ENCODE measurements at places on chromosomes 1 and 21.

- DNase-seq, result no peak
Measured at GRCh38 chr1:59137276-59137615, 159.6 kb upstream of the FGGY start.

GRCh38 chr1:222547944-222548671 is at the start of gene HHIPL2:
TSS of gene HHIPL2 (minus strand) at chr1:222548104. CDS start at chr1:222548044, 60 bp downstream.
- DNase-seq, result no peak

DNA sequence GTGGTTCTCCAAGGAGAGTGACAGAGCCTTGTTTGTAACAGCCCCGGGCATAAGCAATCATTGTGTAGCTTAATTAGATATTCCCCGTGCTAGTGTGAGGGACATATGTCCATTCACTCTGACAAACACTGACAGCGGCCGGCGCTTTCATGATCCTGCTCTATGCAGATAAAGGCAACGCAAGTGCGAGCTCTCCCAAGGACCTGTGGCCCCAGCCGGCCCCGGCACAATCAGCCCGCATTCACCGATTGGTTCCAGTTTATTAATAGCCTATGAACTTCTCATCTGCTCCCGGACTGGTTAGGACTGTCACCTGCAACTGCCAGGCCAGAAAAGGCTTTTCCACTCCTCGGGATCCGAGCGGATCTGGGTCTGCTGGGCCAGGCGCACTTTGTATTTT is 18.0 kb upstream of the OLIG1 start:
- DNase-seq, result no peak

DNA sequence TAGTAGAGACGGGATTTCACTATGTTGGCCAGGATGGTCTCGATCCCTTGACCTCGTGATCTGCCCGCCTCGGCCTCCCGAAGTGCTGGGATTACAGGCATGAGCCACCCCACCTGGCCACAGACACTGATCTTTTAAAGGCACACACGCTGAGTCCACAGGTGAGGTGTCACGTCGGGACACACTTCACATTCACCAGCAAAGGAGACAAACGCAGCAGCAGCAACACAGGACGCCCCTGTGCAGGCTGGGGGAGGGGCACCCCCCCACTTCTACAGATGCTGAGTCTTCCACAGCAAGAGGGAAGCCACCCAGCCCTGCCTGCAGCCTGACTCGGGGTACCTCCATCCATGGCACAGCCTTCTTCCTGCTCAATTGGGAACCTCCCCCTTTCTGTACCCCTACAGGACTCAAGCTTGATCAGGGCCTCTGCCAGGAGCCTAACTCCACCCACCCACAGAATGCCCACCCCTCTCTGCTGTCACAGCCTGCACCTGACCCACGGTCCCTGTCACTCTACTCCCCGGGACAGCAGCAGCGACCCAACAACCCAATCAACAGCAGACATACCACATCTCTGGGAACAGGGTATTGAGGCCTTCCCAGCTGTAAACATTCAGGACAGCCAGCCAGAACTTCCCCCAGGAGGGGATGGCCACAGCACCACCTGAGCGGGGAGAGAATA is 9.5 kb downstream of the LSS start:
- no peak for DNase-seq

DNA sequence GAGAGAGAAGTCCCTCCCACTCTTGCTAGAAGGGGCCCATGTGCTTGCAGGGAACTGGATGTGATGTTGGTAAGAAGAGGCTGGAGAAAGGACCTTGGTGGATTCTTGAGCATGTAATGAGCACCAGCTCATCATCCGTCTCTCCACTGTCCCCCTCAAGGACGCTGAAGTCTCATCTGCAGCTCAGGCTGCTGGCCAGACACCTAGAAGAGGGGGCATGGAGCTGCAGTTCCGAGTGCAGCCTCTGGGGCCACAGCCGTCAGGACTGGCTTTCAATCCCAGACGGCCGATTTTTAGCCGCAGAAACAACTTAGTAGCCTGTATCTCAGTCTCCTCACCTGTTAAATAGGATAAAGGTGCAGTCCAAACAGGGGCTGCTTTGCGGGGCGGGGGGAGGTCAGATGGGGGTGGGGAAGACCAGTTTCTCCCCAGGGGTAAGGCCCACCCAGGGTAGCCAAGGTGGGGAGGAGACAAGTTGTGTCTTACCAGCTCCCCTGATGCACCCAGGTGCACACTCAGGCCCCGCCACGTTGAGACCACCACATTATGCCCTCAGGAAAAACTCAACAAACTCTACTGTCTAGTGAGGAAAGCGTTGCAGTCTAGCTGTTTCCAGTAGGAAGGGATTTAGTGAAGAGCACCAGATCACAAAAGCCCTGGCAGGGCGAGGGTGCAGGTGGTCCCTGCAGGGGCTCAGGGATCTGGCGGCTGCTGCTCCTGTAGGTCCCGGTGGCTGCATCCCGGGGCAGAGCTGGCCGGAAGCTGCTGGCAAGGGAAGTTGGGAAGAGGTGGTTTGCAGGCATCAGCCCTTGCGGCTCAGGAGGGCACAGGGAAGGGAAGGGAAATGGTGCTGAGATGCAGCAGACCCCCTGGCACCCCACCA is 29.5 kb downstream of the LDLRAP1 start:
- DNase-seq, result no peak

GRCh38 chr21:28489821-28490350 is 502.8 kb downstream of the LTN1 start:
- no peak for DNase-seq

DNA sequence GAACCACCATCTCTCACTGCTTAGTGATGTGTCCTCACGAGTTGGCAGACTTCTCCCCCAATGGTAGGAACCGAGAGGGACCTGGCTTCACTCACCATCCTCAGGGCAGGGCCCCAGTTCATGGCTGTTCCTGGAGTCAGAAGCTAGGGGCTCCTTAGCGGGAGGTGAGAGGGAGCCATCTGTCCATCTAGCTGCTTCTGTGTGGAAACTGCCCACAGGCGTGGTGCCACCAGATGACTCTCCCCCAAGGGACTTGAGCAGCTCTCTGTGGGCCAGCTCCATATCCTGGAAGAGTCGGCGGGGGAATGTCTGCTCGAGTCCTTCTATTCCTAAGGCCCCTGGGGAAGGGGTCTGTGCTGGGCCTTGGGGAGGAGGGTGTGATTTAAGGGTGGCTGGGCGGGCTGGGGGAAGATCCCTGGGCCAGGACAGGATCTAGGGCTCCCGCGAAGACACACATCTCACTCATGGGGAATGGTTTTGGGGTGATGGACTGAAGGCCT is 16.3 kb downstream of the LRRC71 start:
- DNase-seq, result no peak

DNA sequence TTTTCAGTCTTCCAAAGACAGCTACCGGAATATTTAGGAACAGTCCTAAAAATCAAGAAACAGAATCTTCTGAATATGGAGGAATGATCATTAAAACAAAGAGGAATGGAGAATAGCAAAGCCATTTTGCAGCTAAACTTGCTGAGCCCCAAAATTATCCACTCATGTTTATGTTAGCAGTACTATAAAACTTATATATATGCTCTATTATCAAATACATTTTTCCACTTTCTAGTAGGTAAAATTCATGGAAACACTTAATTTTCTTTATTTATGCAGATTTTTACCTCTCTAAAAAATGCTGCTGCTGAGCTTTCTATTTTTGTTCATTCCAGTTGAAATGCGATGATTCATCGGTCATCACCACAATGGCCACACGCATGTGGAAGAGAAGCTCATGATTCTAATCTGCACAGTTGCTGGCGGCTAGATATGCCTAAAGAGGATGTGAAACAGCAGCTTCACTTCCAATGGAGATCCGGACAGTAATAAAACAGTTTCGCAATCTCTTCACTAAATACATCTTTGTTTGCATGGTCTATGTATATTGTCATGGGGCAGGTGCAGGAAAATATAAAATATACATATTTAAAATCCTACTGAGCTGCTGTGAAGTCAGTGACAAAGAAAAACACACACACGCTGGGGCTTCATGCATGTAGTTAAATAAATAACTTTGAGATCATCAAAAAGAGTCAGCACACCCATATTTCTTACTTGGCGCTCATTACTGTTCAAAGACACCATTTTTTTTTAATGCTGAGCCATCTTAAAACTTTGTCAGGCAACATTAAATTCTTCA is 292.2 kb downstream of the SMYD3 start:
- no peak for DNase-seq

- DNase-seq, result no peak
Measured at GRCh38 chr1:237701534-237701933, 189.2 kb downstream of the ZP4 start.

GRCh38 chr1:153963850-153964331 is 554 bp upstream of the SLC39A1 start:
- DNase-seq, result no peak

DNA sequence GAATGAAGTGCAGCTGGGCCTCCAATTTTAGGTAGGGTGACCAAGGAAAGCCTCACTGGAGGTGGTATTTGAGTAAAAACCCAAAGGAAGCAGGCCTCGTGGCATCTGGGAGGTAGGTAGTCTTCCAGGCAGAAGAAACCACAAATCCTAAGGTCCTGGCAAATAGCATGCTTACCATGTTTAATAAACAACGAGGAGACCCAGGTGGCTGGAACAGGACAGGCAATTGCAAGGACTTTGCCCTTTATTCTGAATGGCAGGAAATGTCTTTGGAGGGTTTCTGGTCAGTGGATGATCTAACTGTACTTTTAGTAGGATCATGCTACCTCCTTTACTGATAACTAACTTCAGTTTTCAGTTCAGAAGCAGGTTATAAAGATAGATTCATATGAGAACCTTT is 52.2 kb downstream of the EPB41 start:
- no peak for DNase-seq

DNA sequence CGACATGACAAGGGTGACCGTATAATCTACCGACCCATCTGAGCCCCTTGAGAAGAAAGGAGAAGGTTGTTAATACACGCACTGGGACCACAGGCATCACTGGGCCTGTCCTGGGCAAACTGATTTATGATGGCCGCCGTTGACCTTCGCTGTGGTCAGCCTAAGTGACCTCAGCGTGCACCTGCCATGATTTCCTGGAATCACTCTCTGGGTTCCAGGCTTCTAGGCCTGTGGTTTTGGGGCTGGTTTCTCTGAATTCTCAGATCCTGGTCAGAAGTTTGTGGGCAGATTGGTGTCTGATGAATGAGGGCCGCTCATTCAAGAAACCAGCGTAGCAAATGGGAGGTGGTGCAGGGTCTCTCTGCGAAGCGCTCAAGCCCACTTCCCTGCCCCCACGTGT is 64.0 kb downstream of the SIK1 start:
- no peak for DNase-seq

DNA sequence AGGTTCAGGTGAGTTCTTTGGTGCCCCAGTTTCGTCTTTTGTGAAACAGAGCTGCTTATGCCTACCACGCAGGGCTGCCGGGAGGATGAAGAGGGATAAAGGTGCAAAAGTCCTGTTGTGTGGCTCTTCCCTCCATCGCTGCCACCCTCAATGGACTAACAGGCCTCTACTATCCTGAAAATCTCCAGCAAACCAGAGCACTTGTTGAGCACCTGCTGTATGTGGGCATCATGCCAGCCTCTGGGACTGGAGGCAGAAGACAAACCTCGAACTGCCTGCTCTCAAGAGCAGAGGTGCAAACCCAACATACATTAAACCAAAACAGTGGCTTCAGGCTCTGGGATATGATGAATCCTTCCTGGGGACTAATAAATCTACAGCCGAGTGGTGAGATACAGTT is 174.1 kb downstream of the ACTL8 start:
- DNase-seq, result no peak

DNA sequence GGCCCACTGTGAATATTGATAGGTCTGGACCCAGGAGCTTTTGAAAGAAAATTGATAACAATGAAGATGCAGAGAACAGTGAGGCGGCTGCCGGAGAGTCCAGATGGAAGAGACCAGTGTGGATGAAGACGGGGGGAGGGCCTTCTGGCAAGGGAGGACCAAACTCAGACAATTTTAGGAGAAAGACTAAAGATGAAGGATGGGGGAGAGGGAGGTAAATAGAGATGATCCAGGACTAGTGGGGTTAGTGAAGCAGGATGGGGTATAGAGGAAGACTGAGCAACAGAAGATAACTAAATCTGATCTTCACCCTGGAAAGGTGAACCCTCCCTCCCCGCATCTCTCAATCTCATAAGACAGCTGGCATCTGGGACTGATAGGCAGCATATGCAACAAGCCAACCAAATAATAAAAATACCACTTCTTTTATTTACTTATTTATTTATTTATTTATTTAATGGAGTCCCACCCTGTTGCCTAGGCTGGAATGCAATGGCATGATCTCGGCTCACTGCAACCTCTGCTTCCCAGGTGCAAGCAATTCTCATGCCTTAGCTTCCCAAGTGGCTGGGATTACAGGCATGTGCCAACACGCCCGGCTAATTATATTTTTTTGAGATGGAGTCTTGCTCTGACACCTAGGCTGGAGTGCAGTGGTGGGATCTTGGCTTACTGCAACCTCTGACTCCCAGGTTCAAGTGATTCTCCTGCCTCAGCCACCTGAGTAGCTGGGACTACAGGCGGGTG is 10.5 kb downstream of the EIF3I start:
- DNase-seq, result no peak

DNA sequence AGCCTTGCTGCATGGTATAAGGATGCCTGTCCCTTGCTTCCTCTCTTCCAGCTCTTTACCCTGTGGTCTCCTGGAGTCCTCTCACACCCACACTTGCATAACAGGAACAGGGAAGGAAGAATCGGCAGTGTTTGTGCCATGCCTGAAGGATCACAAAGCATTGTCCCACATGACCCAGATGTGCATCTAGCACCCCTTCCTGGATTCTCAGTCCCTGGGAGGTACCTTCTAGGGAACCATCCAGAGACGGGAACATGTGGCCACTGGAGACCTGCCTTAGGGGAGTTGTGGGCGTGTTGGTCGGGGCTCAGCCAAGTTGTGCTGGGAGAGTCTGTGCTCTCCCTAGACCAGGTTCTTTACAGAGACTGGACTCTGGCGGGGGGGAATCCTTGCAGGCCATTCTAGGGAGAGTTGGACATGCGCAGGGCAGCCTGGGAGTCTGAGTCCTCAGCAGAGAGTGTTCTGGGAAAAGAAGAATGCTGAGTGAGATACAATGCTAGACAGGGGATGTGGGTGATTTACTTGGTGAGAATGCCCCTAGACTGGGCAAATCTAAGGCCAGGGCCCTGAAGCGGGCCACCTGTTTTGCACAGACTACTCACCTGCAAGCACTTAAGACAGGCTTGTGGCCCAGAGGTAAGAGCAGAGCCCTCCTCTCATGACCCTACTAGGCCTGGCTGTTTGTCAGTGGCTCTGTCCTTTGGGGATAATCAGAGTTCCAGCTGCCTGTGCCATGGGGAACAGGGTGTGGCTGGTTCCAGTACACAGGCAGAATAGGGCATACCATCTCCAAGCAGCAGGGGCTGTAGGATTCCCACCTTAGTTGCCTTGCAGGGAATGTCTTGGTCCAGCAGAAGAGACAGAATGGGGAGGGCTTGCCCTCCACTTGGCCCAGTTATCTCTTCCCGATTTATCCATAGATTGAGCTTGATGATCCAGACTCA is 89.8 kb downstream of the MAN1C1 start:
- DNase-seq, result no peak

- DNase-seq, result no peak
Measured at GRCh38 chr1:181397845-181398244, 85.5 kb upstream of the CACNA1E start.
